Forelimb muscle (tissue), 1 donor: ENCODE measurements at places on chromosomes 1 and 21.

DNA sequence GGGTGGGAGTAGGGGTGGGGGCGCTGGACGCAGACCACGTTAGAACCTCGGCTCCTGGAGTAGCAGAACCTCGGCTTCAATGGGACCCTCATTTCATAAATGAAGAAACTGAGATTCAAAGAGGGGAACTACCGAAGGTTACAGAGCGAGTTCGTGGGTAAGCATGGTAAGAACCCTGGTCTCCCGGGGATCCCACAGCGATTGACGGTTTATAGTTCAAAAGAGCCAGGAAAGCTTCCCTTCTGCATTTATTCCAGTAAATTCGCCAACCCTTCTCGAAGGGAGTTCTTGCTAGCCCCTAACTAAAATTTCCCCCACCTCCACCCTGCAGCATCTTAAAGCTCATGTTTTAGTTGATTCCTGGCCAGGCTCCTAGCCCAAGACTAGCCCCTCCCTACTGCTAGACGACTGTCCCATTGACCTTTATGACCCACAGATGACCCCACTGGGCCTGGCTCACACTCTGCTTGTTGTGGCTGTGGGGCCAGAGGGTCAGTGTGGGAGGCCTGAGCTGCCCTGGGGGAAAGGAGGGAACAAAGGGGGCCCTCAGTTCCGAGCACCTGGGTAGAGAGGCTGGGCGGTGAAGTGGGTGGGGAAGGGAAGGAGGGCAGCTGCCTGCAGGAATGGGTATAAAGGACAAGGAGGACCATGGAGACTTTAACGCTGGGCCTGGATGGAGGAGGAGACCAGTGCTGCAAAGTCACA is 558 bp upstream of the KIF21B start:
- DNase-seq: no peak

GRCh38 chr1:196701144-196701543 is 49.3 kb downstream of the CFH start:
- no peak for DNase-seq

DNA sequence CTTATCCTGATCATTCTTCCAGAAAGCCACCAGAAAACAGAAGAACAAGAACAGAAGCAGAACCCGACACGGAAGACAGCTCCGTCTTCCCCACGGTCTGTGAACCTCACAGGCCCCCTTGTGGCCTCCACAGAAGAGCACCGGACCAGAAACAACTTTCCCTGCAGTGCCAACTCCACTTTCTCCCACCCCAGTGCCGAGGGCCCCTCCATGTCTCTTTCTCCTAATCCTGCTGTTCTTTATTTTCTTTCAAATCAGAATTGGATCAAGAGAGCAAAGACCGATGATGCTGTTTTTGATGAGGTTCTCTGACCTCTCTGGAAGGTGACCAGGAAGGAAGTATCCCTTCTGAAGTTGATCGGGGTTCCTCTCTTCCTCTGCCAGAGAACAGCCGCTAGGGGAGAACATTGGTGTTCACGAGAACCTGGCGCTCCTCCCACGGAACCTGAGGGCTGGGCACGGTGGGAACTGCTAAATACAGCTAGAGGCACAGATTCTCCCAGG is 58.9 kb upstream of the CTTNBP2NL start:
- no peak for DNase-seq

DNA sequence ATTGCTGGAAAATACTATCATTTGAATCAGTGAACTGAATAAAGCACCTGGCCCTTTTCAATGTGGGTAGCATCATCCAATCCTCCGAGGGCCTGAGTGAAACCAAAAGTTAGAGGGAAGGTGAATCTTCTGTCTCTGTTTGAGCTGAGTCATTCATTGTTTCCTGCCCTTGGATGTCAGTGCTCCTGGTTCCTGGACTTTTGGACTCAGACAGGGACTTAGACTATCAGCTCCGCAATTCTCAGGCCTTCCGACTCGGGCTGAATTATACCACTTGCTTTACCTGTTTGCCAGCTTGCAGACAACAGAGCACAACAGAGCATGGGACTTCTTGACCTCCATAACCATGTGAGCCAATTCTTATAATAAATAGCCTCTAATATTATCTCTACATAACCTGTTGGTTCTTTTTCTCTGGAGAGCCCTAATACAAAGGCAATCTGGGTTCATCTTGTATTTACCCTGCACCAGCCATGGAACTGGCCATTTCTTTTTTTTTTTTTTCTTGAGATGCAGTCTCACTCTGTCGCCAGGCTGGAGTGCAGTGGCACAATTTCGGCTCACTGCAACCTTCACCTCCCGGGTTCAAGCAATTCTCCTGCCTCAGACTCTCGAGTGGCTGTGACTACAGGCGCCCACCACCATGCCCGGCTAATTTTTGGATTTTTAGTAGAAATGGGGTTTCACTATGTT is 19.2 kb upstream of the VASH2 start:
- no peak for DNase-seq

DNA sequence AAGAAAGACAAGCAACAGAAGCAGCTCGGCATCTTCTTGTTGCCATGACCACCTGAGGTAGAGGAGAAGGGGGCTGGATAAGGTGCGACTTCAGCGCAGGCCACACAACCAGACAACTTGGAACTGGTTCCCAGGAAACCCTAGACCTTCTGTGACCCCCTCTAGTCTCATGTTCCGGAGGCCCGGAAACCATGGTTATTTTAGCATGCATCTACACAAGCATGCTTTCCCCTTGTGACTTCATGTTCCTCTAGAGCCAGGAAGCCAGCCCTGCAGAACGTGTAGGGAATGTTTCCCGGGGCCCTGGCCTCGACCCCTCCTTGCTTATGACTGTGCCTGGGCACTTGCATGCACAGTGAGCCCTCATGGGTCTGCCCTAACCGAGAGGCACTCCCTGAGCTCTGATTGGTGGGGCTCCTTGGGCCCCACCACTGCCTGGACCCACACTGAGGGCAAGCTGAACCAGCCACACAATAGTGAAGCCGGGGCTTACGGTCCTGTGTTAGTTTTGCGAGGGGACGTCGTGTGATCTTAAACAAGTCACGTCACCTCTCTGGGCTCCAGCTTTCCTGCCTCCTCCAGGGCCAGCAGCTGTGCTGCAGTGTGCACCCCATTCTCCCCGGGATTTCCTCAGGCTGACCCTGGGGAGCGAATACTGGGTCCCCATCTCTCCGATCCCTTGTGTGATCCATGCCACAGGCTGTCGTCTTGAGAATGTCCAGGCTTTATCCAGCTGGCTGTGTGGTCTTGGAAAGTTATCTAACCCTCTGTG is 12.0 kb upstream of the MX2 start:
- DNase-seq: no peak

GRCh38 chr1:162141281-162142054 is 72.0 kb downstream of the NOS1AP start:
- DNase-seq: no peak

GRCh38 chr21:26457817-26458216 is 115.3 kb downstream of the CYYR1 start:
- DNase-seq: no peak

DNA sequence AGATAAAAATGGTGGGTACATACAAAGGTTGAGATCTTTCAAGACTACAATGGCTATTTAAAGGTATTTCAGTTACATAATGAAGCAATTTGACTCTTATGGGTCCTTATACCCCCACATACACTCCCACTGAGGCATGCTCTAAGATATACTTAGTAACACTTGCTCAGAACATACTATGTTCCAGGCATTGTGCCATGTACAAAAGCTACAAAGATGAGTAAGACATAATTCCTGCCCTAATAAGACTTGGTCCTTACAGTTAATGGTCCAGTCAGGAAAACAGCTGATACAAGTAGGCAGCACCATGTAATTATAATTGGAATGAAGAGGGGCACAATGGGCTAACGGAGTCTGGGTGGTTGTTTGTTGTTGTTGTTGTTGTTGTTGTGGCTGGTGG is 166.7 kb upstream of the BEND5 start:
- DNase-seq: no peak

- DNase-seq: no peak
These were observed 2.1 kb upstream of the RAB3GAP2 start for GRCh38 chr1:220274251-220274855.

DNA sequence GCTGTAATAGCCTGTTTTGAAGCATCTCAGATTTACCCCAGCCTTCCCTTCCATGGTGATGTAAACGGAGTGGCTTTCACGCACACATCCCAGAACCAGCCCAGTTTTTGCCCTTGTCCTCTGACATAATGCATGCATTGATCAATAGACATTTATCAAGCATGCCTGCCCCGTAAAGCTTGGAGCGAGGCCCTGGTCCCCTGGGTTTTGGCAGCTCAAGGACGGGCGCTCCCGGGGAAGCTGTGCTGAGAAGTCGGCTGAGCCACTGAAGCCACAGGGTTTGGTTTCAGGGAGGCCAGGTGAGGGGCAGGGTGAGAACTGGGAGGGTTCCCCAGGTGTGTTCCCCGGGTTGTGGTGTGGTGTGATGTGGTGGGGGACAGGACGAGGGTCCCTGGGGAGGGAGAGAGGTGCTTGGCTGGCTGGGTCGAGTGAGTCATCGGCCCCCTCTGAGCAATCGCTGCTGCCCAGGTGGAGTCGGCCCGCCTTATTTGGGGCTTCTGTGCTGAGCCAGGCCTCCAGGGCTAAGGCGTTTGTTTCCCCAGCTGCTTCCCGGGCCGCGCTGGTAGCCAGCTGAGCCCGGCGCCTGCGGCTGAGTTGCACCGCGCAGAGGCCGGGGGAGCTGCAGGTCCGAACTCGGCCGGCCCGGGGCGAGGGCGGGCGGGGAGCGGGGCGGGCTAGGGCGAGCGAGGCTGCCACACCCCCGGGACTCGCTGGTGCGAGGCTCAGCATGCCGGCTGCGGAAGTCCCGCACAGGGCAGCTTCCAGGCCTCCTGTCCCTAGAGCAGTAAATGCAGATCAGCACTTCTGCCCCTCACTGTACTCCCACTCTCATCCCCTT is 23.6 kb downstream of the ATP2B4 start:
- DNase-seq: no peak

GRCh38 chr1:240811256-240811655 is 199.3 kb upstream of the GREM2 start:
- no peak for DNase-seq

DNA sequence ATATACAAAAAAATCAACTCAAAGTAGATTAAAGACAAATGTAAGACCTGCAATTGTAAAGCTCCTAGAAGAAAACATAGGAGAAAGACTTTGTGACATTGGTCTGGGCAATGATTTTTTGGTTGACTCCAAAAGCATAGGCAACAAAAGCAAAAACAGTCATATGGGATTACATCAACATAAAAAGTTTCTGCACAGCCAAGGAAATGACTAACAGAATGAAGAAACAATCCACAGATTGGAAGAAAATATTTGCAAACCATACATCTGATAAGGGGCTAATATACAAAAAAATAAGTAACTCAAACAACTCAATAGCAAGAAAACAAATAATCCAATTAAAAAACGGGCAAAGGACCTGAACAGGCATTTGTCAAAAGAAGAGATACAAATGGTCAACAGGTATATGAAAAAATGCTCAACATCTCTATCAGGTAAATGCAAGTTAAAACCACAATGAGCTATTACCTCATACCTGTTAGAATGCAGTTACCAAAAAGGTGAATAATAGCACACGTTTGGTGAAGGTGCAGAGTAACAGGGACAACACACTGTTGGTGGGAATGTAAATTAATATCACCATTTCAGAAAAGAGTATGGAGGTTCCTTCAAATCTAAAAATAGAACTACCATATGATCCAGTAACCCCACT is 173.7 kb upstream of the COA6 start:
- no peak for DNase-seq

DNA sequence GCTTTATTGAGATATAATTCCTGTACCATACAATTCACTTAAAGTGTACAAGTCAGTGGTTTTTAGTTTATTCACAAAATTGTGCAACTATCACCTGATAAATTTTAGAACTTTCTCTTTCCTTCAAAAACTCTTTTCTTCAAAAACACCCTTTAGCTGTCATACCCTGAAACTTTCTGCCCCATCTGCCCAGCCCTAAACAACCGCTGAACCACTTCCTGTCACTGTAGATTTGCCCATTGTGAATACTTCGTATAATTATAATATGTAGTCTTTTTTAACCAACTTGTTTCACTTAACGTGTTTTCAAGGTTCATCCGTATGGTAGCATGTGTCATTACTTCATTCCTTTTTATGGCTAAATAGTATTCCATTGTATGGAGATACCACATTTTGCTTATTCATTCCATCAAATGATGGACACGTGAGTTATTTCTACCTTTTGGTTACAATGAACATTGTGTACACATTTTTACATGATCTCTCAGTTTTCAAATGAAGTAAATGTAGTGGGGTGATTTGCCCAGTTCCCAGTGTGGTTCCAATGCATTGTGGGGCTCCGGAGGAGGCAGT is 37.9 kb downstream of the WNT4 start:
- no peak for DNase-seq

- DNase-seq: no peak
These were observed 31.9 kb upstream of the TACSTD2 start for GRCh38 chr1:58608945-58609344.

DNA sequence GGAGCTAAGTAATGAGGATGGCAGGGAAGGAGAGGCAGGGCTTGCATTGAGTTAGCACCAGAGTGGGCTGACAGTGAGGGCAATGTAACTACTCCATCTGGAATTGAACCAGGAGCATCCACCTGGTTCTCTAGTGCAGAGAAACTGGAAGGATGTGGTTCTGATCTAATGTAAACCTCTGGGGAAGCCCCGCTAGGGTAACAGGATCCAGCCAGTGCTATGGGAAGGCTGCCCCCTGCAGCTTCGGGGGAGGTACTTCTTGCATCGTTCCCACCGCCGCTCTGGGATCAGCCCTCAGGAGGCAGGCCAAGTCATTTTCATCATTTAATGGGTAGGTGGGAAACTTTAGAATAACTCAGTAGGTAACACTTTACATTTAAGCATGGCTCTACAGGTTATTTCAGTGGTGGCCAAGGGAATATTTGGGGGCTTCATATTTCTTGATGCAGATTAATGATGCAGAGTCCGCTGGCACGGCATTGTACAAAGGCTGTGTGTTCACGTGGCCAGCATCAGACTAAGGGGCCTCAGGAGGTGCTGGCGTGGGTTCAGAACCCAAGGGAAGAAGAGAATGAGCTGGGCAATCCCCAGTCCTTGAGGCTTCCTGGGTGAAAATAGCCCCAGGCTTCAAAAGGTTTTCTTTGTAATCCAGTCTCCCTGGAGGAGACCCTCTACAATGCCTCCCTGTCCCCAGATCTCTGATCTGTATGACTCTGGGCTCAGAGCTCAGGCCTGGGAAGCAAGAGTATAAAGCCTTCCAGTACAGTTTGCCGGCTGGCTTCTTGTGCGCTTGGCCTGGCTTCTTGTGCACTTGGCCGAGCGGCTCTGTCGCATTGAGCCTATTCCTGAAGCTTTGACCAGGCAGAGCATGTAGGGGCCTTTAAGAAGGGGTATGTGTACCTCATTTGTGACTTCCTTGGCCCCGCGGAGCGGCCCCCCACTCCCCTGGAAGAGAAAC is 26.4 kb upstream of the KAZN start:
- no peak for DNase-seq

DNA sequence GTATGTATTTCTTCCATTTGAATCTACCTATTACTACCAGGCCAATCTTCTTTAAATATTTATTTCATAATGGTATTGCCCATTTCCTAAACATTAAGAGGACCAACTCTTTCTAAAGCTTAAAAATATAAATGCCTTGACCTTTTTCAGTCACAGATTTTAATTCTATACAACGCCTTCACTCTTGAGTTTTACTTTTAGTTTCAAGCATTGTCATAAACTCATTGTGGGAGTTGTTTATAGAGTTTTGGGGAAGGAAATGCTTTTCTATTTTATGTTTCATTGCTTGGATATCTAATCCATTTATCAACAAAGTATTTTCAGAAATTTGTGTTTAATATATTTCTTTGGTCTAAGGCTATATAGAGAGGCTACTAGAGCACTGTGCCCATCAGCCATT is 155.8 kb downstream of the DPYD start:
- no peak for DNase-seq
